Lower lobe of right lung (tissue), 2 donors: ENCODE measurements at places on chromosomes 12 and 14. TPM values are rescaled to one million over a fixed set of nuclear protein-coding genes. Genes with fewer than 3 reads are reported as not detected.

Gene PMCH
- total RNA-seq = not detected

GRCh38 chr12:47411966-47412365, 293.9 kb downstream of the RPAP3 start:
- no peak for DNase-seq

- no peak for DNase-seq
These were observed 70.4 kb downstream of the ARL6IP4 start for GRCh38 chr12:123050913-123051312.

Gene SOX5
- total RNA-seq = 14.0 TPM

- no peak for DNase-seq
These were observed 60.4 kb upstream of the PELI2 start for GRCh38 chr14:56057767-56058166.

- DNase-seq = no peak
These were observed 326.3 kb downstream of the ZFP36L1 start for GRCh38 chr14:68466491-68466977.

DNA sequence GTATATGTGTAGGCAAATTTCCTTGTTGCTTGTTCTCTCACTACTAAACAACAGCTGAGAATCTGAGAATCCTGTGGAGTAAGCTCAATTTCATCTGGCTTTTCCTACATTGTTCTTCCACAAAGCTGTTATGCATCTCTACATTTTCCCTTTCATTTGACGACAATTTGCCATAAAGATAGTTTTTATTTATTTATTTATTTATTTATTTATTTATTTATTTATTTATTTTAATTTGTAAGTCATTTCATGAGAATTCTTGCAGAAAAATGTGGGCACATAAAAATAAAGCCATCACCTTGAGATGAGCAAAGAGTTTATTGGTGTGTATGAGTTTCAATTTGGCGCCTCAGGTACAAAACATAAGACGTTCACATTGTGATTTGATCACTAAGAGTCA, 545.9 kb upstream of the SEL1L start:
- DNase-seq = no peak

Gene SIX6
- total RNA-seq = not detected

Gene PLEKHD1
- total RNA-seq = 0.47 TPM

Gene CCDC196
- total RNA-seq = not detected

GRCh38 chr12:88122666-88123065, 19.2 kb downstream of the CEP290 start:
- DNase-seq = no peak

Gene ANKS1B
- 4.0 TPM for total RNA-seq

- no peak for DNase-seq
These were observed 529 bp downstream of the PHLDA1 start for GRCh38 chr12:76031081-76031413.
